ENCODE measurements at places on chromosomes 2 and 18.

DNA sequence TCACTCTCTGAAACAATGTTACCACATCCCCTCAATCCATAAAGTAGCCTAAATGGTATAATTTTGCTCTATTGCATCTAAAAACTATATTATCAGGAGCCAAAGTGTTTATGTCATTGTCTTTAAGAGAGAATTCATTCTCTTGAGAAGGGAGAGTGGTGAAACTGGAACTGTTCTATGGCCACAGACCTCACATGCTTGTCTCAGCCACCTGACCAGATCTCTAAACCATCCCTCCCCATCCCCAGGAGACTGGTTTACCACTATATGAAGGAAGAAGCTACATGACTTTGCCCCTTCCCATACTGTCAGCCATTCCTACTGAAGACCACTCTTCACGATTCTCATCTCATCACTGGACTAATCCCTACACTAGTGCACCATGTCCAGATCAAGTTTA, 9.6 kb downstream of the CDH7 start:
- DNase-seq: no peak

DNA sequence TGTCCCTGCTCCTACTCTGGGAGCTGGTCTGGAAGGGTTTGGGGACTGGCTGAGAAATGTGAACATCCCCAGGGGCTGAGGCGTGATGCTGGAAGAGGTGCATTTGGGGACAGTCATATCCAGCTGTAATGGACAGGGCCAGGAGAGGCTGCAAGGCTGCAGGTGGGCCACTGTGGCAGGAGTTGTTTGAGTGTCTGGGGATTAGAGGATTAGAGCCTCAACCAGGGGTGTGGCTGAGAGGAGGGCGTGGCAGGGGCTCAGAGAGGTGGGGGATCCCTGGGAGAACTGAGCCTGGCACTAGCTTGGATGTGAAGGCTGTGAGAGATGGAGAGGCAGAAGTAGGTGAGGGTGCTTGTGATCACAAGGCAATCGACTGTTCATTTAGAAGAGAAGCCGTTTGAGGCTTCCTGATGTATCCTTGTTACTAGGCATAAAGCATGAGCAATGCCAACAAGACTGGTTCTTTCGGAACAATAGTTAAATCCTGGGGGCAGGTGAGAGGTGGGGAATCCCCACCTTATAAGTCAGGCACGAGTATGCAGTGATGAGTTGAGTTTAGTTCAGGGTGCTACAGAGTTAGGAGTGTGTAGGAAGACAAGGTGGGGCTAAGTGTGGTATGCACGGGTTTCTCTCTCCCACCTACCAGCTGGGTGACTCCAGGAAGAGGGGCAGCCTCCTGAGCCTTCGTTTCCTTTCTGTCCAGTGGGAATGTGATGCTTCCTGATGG, 31.9 kb downstream of the SH3RF3 start:
- DNase-seq: no peak

- peak; percentile 59 for DNase-seq
Observed at GRCh38 chr2:223042704-223043118, 9.3 kb upstream of the KCNE4 start.

GRCh38 chr2:2901384-2902345, 476.0 kb downstream of the EIPR1 start:
- DNase-seq: no peak

DNA sequence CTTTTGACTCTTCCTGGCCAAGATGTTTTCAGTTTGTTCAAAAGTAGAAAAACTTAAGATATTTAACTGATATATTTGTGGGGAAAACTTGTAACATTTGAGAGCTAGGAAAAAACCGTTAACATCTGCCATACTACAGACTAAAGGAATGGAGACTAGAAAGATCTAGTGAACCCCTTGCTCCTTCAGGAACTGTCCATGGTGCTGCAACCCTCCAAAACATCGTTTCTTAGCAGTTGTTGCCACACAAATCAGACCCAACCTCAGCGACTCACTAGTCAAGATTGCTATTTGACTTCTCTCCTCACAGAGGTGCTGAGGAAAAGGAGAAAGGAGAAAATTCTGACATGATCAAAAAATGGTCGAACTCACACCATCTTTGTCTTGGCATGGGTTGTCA, 393.8 kb upstream of the LYPD1 start:
- DNase-seq: no peak

GRCh38 chr18:55384551-55385275, 203.3 kb downstream of the TCF4 start:
- no peak for DNase-seq

DNA sequence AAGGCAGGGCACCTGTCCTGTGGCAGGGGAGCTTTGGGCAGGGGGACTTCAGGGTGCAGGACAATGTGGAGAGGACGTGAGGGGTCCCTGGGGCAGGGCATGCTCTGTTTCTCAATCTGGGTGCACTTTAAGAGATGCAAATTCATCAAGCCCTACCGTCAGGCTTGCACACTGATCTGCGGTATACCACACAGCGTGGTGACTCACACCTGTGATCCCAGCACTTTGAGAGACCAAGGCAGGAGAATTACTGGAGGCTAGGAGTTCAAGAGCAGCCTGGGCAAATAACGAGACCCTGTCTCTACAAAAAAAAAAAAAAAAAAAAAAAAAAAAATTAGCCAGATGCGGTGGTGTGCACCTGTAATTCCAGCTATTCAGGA, 10.2 kb upstream of the GPC1 start:
- no peak for DNase-seq

DNA sequence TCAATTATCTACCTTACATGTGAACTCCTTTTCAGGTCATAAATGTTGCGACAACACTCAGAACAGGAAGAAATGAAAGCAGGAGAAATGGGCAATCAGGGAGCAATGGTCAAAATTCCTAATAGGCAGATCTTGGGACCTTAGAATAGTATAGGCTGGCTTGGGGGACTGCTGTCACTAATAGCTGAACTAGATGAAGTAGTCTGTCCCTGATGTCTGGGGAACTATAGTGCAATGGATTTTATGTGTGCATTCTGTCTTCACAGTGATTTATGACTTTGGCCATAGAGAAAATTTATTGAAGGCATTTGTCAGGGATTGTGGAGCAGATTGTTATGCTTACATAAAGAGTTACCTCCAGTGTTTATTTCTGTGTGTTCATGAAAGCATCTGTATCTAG, 6.1 kb upstream of the DPP10 start:
- no peak for DNase-seq

GRCh38 chr2:50974940-50975339, 57.0 kb downstream of the NRXN1 start:
- no peak for DNase-seq

- no peak for DNase-seq
Observed at GRCh38 chr2:36770542-36771287, 74.2 kb downstream of the VIT start.

DNA sequence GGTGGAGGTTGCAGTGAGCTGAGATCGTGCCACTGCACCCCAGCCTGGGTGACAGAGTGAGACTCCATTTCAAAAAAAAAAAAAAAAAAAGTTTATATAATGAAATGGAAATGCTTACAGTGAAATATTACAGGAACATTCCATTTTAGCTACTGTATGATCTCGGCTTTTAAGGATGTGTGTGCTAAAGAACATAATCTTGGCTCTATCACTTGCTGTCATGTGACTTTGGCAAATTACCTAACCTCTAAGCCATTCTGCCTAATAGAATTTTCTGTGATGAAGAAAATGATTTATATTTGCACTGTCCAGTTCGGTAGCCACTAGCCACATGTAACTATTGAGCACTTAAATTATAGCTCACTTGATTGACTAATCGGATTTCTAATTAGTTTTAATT, 36.3 kb downstream of the SMAD4 start:
- DNase-seq: no peak

DNA sequence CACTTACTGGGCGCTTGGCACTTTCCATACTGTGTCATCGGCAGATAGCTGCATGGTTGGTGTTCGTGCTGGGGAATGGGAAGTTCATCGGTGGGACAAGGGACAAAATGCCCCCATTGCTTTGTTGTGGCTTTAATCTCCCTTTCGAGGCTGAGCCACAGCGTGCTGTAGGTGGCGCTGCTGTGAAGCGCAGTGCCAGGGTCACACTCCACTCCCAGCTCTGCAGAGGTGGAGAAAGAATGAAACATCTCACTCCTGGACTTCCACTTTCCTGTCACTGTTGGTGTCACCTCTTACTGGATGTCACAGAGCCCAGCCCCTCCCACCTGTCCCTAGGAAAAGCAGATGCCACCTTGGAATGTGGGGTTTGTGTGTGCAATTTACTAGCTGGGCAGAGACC, 8.7 kb downstream of the TYMS start:
- no peak for DNase-seq

DNA sequence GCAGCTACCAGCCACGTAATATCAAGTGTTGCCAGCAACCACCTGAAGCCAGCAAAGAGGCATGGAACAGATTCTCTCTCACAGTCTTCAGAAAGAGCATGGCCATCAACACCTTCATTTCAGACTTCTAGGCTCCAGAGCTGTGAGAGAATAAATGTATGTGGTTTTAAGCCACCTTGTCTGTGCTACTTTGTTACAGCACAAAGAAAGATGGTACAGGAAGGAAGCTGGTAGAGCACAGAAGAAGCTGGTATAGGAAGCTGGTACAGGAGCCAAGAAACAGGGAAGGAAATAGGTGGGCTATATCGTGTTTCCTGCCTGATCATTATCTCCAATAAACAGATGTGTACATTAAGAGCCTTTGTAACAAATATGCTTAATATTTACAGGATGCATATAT, 217.4 kb downstream of the DPP10 start:
- DNase-seq: no peak

DNA sequence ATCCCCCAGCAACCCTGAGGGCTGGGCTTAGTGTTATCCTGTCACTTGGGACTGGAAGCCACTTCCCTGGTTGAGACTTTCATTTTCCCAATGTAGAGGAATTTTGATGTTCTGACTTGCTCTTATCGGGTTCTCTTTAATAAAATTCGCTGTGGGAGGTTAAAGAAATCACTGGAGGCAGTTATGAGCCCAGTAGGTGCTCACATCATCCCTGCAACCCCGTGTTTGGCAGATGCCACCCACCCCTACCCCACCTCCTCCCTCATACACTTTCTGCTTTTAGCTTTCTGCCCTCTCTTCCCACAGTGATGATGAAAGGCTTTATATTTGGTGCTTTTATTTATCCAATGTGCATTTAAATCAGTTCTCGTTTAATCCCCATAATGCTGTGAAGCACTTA, 106.6 kb downstream of the MAPK4 start:
- no peak for DNase-seq

DNA sequence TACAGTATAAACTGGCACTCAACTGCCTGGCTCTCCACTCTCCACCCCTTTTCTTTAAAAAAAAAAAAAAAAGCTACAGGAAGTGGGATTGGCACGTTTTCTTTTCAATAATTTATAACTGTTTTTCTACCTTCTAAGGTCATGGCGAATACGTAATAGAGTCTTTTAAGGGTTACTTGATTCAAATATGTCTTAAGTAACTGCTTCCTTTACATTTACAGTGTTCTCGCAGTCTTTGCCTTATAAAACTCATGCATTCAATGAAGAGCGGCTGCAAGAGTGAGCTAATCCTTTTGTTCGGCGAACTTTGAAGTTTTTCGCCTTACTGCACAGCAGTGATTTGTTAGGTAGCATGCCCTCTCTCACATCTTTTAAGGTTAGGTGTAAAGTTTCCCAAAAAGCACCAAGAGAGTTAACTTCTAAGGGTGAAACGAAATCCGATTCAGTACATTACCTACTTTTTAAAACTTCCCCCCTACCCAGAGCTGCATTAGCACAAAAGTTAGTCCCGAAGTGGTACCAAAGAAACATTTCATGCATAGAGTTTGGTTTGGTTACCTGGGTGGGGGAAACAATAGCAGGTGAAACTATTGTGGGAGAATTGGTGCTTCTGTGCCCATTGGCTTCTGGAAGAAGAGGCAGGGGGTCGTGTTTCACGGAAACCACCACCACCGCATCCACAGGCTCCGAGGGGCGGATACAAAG, 2.0 kb downstream of the KCTD1 start:
- no peak for DNase-seq

GRCh38 chr18:10285283-10285640, 169.2 kb upstream of the APCDD1 start:
- no peak for DNase-seq

GRCh38 chr2:55919574-55919973, 4.0 kb downstream of the EFEMP1 start:
- no peak for DNase-seq

DNA sequence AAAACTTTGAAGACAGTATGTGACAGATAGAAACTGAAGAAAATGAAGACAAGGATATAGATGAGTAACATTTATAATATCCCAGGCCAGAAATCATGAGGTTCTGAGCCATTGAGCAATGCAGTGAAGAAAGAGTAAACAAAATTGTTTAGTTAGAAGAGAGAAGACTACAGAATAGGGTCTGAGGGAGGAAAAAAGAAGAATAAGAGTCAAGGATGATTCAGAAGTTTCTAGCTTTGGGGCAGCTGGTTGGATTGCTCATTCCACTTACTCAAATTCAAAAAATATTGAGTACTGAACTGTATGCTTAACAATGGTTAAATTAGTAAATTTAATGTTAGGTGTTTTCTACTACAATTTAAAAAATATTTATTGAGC, 155.0 kb upstream of the OTX1 start:
- DNase-seq: no peak

DNA sequence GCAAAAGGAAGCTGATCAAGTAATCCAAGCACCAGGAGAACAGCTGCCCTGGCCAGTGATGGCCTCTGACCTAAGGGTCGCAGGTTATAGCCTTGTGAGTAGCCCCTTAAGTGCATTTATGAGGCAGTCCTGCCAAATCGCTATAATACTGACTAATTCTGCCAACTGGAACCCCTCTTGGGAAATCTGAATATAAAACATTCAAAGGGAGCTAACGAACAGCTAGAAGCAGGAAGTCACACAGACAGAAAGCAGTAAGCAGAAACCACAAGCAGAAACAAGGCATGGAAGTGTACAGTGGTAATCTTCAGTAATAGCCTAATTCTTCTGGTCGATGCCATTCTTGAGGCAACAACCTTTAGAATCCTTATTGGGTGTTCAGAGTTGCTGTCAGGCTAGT, 521.3 kb downstream of the METTL4 start:
- no peak for DNase-seq

DNA sequence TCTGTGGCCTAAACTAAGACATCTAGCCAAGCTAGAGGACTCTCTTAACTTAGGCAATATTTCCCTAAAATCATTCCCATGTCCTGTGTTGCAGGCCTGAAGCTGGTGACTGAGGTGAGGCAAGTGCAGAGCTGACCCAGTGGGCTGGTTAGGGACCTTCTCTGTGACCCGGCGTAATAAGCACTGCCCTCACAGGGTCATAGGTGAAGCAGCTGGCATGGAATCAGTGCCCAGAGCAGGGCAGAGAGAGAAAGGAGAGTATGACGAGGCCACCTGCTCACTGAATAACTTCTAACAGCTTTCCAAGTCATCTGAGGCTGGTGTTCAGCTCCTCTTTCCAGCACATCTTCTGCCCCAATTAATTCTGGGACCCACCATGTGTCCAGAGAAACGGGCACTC, 197.0 kb downstream of the ANAPC1 start:
- DNase-seq: no peak

DNA sequence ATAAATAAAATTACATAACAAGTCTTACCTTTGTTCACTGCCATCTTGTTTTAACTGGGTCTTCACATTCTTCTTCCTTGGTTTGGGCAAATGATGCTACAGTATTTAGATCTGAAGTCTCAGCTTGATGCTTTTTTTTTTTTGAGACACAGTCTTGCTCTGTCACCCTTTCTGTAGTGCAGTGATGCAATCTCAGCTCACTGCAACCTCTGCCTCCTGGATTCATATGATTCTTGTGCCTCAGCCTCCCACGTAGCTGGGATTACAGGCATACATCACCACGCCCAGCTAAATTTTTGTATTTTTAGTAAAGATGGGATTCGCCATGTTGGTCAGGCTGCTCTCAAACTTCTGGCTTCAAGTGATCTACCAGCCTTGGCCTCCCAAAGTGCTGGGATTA, 53.2 kb upstream of the MAT2A start:
- DNase-seq: no peak
